Activated CD8-positive, alpha-beta memory T cell treated with anti-CD3 and anti-CD28 coated beads for 1 hour (primary cell): ENCODE measurements at places on chromosomes 5 and 9.

- DNase-seq = no peak
Observed at GRCh38 chr5:4661326-4661725, 478.8 kb upstream of the ADAMTS16 start.

- no peak for DNase-seq
Observed at GRCh38 chr9:21504894-21505293, 22.8 kb upstream of the IFNE start.

- DNase-seq = no peak
Observed at GRCh38 chr9:36897019-36897418, 137.0 kb downstream of the PAX5 start.

DNA sequence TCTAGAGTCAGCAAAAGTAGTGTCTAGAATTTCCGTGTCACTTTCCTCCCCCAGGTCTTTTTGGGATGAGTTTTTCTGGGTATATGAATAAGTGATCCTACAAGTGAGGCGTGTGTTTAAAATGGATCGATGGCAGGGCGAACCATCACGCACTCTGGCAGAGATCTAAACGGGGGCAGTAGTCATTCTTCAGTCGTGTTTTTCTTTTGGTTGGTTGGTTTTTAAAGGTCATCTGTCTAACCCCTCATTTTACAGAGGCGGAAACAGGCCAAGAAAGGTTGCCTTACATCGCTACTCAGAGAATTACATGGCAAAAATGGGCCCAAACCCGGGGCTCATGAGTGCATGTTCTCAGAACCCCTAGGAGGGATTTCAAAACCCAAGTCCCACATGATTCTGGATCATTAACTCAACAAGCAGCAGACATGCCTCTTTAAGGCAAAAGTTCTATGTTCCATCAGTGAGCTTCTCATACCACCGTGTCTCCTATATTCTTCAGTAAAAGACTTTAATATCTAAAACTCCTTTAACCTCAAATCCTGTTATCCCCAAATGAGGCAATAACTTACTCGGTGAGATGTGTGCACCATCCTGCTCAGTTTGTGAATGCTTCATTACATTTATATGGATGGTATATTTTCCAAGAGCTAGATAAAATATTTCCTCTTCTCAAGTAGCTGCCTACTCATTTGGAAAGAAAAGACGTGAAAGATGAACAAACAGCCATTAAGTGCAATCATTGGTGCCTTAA, 145.8 kb downstream of the AOPEP start:
- no peak for DNase-seq

DNA sequence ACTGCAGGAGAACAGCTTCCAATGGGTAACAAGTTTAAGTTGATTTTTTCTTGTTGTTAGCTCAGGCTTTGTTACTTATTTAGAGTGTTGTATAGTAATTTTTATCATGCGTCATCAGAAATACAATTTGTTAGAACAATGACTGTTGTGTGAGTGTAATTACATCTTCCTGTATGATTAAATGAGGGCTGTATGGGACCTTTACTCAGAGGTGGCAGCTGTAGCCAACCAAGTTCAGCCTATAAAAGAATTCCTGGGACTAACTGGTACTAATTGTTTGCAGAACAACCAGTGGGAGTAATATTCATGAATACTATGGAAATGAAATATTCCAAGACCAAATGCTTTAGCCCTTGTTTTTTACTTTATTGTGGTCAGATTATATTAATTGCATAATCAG, 30.8 kb upstream of the TJP2 start:
- DNase-seq = no peak

GRCh38 chr5:68861099-68861498, 232.7 kb upstream of the SLC30A5 start:
- no peak for DNase-seq
